Heart right ventricle (tissue), 16 donors: ENCODE measurements at places on chromosomes 12 and 14. TPM values are rescaled to one million over a fixed set of nuclear protein-coding genes. Genes with fewer than 3 reads are reported as not detected.

DNA sequence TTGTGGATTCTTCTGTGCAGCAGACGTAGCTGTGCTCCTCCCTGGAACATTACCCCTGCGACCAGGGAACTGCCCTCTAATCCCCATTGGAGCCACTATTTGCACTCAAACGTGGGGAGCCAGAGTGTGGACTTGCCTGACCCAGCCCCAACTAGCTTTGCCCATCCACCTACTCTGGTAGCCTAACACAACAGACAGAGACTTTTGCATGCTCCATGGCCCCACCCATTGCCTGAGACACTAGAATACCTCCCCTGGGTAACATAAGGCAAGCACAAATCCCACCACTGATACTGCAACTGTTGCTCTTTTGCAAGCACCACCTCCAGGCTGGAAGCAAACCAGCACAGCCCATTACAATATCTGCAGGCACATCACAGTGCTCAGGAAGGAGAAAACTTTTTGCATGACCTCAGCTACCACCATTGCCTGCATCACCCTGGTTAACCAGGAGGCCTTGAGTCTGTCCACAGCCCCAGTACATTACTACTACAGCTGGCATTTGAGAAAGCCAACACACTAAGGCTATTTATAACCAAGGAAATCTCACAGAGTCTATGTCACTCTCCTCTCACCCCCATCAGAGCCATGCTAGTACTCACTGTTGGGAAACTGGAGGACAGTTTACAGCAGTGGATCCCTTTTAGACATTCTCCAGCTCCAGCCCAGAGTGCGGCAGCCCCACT lies 15.0 kb downstream of the CEP128 start:
- no peak overlapping the region for H3K27ac ChIP-seq
- H3K4me1 ChIP-seq, result peaks cover 4% of the 10 kb centered on the region
- no peaks in the 10 kb centered on the region for H3K36me3 ChIP-seq
- no peaks in the 10 kb centered on the region for H3K27me3 ChIP-seq
- H3K4me3 ChIP-seq, result no peak overlapping the region
- DNase-seq, result peak; percentile 7

- peaks cover 69% of the 10 kb centered on the region for H3K27me3 ChIP-seq
- H3K27ac ChIP-seq, result no peak overlapping the region
- peaks cover 8% of the 10 kb centered on the region for H3K4me1 ChIP-seq
- H3K36me3 ChIP-seq, result peaks cover 4% of the 10 kb centered on the region
Measured at GRCh38 chr12:122202017-122202416, 1.5 kb upstream of the B3GNT4 start.

- H3K4me3 ChIP-seq, result no peak overlapping the region
- H3K36me3 ChIP-seq, result no peaks in the 10 kb centered on the region
Measured at GRCh38 chr14:41393512-41393911, 213.2 kb upstream of the LRFN5 start.

GRCh38 chr14:49970474-49971147 lies 77.7 kb downstream of the ARF6 start:
- H3K36me3 ChIP-seq, result no peaks in the 10 kb centered on the region
- peak overlapping the region; percentile 92 for H3K27ac ChIP-seq
- peaks cover 28% of the 10 kb centered on the region for H3K4me1 ChIP-seq

DNA sequence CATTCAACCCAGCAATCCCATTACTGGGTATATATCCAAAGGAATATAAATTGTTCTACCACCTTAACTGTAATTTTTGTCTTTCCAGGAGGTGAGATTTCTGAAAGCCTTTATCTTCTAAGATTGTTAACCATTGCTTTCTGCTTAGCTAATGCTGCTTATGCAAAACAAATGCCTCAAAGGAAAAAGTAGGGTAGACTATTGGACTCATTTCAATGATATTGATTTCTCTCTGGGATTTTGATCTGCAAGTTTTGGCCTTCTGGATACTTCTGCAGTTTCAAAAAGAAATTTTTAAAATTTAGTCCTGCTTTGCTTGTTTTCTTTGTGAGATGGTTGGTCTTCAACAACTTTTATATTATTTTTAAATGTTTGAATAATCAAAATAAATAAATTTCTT lies 108.6 kb downstream of the SLC38A4 start:
- H3K4me3 ChIP-seq, result no peak overlapping the region
- no peaks in the 10 kb centered on the region for H3K27me3 ChIP-seq
- no peaks in the 10 kb centered on the region for H3K4me1 ChIP-seq
- no peak overlapping the region for H3K27ac ChIP-seq

DNA sequence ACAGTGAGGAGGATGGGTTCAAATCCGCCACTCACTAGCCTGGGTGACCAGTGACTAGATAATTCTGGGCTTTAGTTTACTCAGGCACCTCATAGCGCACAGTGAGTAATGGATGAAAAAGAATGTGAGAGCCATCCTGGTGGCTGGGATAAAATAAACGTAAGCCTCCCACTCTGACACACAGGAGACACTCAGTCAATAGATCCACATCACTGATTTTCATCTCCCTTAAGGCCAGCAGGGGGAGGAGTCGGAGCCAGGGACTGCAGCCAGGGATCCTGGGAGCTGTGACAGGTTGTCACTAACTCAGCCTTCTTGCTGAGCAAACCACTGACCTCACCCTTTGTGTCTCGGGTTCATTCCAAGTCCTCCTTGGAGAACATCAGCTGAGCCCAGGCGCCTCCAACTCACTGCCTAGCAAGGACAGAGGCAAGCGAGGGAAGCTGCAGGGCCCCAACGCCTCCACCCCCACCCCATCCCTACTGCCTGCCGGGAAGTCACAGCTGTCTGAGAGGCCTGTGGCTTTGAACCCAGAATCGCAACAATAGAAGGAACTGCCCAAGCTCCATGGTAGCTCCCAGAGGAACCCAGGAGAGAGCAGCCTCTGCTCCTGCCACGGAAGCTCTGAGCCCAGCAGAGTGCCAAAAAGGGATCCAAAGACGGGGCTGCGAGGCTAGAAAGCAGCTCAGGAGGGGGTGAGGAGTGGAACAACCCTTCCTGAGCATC lies 30.7 kb downstream of the PXN start:
- H3K36me3 ChIP-seq, result no peaks in the 10 kb centered on the region
- peak; percentile 81 for DNase-seq
- H3K4me1 ChIP-seq, result peaks cover 98% of the 10 kb centered on the region

GRCh38 chr12:71438670-71439361 lies 782 bp upstream of the LGR5 start:
- peak overlapping the region; percentile 39 for H3K4me3 ChIP-seq
- H3K36me3 ChIP-seq, result no peaks in the 10 kb centered on the region
- H3K27ac ChIP-seq, result no peak overlapping the region
- peaks cover 33% of the 10 kb centered on the region for H3K27me3 ChIP-seq

DNA sequence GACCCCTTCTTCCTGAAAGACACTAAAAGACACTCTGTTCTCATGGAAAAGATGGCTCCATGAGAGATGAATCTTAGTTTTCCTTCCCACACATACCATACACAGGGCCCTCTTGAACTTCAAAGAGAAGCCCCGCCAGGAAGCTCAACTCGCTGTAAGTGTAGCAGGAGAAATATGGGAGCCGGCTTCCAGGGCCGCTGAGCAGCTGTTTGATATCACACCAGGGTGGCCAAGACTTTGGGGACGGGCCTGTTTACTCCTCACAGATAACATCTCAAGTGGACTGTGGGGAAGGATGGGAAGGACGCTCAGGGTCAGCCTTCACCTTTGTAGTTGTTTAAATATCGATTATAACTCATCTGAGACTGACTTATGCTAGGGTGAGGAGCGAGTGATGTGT lies 235.5 kb upstream of the TBX3 start:
- H3K36me3 ChIP-seq, result no peaks in the 10 kb centered on the region
- H3K4me3 ChIP-seq, result no peak overlapping the region
- no peak for DNase-seq
- H3K4me1 ChIP-seq, result peaks cover 15% of the 10 kb centered on the region
- no peak overlapping the region for H3K27ac ChIP-seq
- no peaks in the 10 kb centered on the region for H3K27me3 ChIP-seq

DNA sequence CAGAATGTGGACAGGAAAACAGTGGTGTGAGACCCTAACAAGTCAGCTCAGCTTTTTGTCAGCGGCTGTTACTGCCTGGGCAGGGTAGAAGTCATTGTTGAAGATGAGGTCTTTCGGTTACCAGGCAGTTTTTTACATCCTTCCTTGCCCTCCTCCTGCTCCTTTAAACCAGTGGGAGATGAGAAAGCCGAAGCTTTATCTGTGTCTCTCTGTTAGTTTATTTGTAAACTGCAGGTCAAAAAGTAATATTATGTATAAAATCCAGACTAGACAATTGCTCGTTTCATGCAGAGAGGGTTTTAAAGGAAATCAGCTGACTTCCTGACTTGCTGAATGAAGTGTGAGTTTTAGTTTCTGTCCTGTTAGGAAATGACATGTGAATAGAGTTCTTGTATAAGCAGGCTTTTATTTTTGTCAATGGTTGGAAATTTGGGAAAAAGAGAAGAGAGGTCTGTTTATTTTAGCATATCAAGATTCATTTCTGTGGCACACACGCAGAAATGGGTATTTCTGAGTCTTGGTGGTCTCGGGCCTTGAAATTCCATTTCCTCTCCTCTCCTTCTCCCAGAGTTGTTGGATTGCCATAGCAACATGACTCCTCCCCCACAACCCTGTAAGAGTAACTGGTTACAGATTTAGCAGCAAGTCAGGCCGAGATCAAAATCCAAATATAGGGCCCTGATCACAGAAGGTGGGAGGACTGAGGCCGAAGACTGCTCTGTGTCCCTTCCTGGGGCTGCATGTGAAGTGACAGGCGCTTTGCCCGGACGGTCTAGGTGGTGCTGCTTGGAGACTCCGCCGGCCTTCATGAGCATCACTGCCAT lies 60.8 kb downstream of the SAMD4A start:
- peak; percentile 85 for DNase-seq
- H3K36me3 ChIP-seq, result no peaks in the 10 kb centered on the region
- peaks cover 67% of the 10 kb centered on the region for H3K4me1 ChIP-seq
- H3K27me3 ChIP-seq, result no peaks in the 10 kb centered on the region
- peak overlapping the region; percentile 78 for H3K27ac ChIP-seq
- H3K4me3 ChIP-seq, result peak overlapping the region; percentile 20

DNA sequence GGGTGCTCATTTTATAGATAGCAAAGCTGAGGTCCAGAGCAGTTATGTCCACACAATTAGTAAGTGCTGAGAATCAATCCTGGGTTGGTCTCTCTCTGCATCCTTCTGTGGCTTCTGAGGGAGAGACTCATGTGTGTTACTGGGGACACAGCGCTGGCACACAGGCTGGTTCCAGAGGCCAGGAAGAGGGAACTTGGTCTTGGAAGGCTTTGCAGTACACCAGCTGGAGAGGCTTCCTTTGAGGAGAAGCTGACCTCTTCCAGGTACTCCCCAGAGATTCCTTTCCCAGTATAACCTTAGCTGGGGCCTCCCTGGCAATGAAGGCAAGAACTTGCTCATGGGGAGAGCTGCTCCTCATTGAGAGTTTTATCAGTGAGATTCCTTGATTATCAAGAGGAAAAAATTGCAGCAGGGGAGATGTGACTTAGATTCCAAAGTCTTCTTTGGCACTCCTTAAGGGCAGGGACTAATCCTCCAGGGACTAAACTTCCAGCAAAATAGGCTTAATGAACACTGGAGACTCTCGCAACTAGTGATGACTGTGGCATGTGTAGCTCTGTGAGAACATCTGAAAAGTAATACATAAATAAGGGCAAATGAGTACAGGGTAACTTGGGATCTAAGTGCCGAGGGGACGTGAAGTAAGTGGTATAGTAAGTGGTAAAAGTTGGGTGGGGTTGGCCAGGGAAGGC lies 13.9 kb upstream of the KRT80 start:
- no peak for DNase-seq
- H3K27ac ChIP-seq, result no peak overlapping the region
- no peak overlapping the region for H3K4me3 ChIP-seq
- peaks cover 24% of the 10 kb centered on the region for H3K4me1 ChIP-seq

TMEM30B gene
- total RNA-seq, result 0.81 TPM

PLEKHH1 gene
- total RNA-seq, result 3.5 TPM
